ENCODE measurements at places on chromosomes 11 and 22. TPM values are rescaled to one million over a fixed set of nuclear protein-coding genes. Genes with fewer than 3 reads are reported as not detected.

ALX4 gene
- 0.07 TPM for total RNA-seq

GRCh38 chr22:26479792-26480610 lies 3.6 kb downstream of the HPS4 start:
- no peak for DNase-seq

DNA sequence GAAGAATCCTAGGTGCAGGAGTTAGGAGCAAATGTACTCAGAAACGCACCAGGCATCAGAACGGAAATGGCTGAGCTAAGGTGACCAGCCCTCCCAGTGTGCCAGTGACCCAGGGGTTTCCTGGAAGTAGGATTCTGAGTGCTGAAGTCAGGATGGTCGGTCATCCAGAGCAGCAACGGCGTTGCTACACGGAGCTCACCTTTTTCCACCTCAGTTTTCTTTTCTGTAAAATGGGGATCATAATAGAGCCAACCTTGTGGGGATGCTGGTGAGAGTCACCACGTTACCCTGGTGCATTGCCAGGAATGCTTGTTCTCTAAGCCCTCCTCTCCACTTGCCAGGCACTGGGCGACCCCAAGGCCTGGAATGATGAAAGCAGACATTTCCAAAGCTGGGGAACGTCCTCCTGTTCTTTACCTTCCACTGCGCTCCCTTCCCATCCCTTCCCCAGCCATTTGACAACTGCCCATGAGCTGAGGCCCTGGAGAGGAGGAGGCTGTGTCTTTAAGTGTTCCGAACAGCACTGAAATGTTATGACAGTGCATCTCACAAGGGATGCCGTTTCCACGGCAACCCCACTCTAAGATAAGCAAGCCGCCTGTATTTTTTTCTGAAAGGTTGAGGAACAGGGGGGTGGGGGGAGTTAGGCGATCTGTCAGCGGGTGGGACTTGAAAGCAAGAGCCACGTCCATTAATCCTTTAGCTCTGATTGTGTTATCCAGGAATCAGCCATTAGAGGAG lies 66.8 kb downstream of the TSPAN18 start:
- DNase-seq: peak; percentile 32

DNA sequence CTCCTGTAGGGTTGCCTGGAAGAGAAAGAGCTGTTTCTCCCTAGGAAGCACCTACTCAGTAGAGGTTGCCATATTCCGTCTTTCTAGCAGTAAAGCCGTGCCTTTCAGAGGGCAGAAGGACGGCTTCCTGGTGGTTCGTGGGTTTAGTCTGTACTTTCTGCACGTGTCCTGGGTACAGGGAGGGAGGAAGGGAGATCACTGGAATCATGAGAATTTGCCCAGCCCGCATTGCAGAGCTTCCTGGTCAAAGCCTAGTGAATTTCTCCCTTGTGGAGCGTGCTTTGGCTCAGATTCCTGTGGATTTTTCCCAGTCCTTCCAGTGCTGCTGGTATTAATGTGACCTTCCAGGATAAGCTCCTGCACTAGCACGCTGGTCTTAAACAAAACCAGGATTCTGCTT lies 44.9 kb downstream of the GRAMD1B start:
- DNase-seq: no peak

SCGB1D2 gene
- 10.9 TPM for total RNA-seq

GRCh38 chr22:27588268-27588667 lies 213.3 kb downstream of the MN1 start:
- DNase-seq: no peak

LRRN4CL gene
- 38.6 TPM for total RNA-seq

DNA sequence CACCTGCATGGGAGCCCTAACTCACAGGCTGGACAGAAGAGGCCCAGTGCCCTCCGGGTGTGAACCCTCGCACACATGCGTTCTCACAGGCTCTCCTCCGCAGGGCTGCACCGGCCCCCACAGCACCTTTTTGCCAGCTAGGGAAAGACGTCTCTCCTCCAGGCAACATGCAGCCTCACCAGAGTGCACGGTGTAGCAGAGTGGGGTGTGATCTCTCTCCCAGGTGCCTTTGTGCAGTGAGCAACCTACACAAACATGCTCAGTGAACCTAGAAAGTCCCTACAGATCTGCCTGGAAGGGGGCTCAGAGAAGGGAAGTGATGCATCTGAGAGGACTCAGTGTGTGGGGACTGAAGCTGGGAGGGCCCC lies 3.7 kb upstream of the CARNS1 start:
- DNase-seq: no peak

DNA sequence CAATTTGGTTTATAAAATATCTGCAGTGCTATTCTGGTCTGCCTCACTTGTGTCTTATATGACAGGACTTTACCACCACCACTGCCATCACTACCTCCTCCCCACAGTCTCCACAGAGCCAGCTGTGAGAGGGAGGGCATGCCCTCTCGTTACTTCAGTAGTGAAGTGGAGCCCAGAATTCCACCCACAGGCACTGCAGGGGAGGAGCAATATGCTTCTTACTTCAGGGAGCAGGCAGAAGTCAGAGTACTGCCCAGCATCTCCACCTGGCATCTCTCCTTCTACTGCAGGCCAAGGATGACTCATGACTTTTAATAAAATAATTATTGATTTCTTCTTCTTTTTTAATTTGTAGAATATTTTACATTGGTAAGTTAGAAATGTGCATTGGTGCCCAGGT lies 255.5 kb downstream of the DYNC2H1 start:
- DNase-seq: no peak

GRCh38 chr11:119376197-119376847 lies 5.2 kb downstream of the USP2 start:
- DNase-seq: no peak

OR5F1 gene
- not detected for total RNA-seq

TRIM29 gene
- 1.7 TPM for total RNA-seq

DNA sequence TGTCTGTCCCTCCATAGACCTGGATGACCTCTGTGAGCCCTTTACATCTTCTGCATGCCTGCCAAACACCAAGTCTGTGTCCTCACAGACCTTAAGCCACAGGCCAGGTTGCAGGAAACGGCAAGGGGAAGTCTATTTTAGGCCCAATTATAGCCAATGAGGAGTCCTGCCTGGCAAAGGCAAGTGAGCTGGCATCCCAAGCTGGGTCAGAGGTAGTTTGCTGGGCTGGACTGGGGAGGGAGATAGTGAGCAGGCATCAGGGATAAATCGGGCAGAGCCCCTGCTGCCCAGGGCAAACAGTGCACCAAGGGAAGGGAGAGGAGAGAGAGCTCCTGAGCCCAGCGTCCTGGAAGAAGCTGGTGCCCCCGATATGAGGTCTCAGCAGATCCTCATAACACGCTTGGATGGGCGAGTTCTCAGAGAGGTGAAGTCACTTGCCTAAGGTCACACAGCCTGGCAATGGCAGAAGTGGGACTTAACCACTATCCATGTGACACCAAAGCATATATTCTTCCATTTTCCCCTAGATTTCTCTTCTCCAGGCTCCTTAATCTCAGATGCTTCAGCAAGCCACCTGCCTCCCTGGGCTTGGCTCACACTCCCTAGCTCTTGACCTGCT lies 3.7 kb upstream of the RELT start:
- DNase-seq: no peak

DNA sequence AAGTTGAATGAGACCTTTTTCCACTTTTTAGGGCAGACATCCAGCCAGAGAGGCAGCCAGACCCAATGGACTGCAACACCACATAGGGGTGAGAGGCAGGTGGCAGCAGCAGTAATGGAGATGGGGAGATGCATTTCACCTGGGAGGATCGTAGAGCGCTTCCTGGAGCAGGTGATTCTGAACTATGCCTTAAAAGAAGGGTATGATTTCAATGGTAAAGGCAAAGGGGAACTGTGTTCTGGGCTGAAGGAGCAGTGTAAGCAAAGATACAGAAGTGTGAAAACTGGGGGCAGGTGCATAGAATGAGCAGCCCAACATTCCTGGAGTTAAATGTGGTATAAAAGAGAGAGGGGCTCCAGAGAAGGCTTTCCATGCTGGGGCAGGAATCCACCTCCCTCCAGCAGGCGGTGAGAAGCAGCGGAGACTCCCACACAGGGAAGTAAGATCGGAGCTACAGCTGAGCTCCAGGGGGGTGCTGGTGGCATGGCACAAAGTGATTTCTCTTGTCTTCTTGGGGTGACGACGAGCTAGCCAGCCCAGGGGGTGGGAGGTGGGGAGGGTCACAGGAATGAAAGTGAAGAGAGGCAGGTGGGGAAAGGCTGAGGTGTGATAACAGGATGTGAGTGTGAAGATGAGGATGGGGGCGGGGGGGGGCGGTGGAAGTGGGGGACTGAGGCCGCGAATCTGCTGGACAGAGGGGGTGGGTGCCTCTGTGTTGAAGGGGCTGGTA lies 4.3 kb upstream of the SERHL2 start:
- no peak for DNase-seq

GRCh38 chr11:130449996-130450769 lies 1.7 kb downstream of the ADAMTS15 start:
- peak; percentile 78 for DNase-seq

DNA sequence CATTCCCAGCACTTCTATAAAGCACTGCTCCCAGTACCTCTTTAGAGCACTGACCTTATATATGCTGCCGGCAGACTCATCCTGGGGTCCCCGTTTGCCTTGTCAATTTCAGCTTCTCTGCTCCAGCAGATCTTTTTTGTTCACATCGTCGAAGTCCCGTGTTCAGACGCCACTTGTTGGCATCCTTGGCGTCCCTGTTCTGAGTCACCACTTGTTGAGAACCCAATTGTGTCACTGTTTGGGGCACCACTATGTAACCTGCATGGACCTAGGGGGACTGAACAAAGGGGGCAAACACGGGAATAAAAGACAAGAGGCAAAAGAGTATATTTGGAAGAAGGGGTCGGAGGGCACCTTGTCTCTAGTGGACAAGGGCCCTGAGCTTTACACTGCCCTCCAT lies 25.5 kb downstream of the OR10A6 start:
- no peak for DNase-seq

DNA sequence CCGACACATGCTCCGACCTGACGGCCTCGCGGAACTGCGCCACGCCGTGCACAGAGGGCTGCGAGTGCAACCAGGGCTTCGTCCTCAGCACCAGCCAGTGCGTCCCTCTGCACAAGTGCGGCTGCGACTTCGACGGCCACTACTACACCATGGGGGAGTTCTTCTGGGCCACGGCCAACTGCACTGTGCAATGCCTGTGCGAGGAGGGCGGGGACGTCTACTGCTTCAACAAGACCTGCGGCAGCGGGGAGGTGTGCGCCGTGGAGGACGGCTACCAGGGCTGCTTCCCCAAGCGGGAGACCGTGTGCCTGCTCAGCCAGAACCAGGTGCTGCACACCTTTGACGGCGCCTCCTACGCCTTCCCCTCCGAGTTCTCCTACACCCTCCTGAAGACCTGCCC lies 26.8 kb downstream of the TECTA start:
- DNase-seq: no peak

CHRM1 gene
- total RNA-seq: not detected

- no peak for DNase-seq
Measured at GRCh38 chr11:2380396-2380795, 3.3 kb downstream of the CD81 start.

DNA sequence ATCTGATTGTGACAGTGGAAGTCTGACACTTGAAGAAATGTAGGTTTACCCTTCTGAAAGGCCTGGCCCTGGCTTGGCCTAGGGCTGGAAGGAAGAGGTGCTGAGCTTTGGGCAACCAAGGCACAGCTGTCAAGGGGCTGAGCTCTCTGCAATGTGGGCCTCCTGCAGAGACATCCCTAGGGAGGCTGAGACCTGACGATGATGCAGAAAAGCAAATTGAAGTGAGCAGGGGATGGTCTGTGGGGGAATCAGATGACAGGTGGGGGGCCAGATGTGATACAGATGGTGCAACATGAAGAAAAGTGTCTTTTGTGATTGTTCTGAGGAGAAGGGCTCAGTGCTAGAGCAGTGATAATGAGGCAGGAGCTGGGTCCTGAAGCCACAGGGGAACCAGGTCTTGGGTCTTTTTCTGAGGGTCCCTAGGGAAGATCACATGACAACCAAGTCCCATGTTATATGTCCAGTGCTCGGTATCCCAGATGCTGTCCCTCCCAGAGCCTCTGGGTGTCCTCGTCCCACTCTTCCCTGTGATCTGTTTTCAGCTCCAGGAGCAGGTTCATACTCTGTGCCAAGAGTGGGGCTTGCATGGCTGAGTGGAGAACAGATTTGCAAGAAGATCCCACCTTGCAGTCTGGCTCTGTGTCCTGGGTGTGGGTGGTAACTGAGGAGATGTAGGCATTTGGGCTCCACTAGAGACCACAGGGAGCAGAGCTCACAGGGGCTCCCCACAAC lies 79.9 kb upstream of the VPREB1 start:
- DNase-seq: no peak

DNA sequence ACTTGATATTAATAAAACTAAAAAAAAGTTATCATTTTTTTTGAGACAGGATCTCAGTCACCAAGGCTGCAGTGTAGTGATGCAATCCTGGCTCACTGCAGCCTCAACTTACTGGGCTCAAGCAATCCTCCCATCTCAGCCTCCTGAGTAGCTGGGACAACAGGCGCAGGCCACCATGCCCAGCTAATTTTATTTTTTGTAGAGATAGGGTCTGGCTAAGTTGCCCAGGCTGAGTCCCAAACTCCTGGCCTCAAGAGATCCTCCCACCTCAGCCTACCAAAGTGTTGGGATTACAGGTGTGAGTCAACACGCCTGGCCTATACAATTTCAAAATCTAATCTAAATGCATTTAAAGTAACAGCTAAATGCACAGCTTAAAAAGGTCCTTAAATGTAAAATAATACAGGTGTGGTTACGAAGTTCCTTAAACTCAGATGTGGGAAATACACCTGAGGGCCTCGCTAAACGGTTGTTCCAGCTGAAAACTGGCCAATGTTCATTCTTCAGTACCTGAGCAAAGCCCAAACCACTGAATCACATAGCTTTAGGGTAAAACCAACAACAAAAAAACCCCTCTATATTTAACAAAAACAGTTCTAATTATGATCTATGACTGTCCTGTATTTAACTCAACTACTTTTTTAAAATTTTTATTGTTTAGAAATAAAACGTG lies 11.8 kb downstream of the NAP1L4 start:
- no peak for DNase-seq

GRCh38 chr11:123100379-123101085 lies 38.6 kb upstream of the HSPA8 start:
- peak; percentile 73 for DNase-seq

MS4A14 gene
- 0.57 TPM for total RNA-seq

LIF gene
- total RNA-seq: 1.9 TPM

DNA sequence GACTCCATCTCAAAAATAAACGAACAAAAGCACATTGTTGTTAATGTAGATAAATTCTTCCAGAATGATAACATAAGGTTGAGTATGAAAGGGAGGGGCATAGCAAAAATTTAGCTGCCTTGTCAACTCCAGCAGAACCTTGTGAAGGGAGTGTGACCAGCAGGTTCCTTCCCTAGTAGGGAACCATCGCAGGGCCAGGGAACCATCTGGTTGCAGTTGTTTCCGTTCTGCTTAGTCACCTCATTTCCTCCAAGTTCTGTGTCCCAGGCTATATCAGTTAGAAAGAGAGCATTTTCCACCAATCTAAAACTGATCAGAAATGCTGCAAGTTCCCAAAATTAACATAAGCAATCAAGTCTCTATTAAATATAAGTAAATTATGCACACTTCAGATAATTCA lies 126.7 kb upstream of the BLID start:
- no peak for DNase-seq

VPS51 gene
- total RNA-seq: 209 TPM

DNA sequence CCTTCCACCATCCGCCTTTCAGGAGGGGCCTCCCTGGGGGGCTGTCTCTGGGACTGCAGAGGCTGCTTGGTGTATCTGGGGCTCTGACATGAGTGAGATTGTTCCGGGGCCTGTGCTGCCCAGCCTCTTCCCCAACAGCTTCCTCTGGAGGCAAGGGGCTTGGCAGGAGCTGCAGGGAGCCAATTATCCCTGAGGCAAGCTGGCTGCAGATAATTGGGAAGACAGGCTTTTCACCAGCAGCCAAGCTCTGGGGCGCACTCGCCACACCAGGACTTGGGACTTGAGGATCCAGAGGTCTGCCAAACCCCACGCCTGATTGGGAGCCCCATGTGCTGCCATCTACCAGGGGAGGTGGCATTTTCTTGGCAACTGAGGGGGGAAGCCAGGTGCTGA lies 15.6 kb upstream of the RTN4R start:
- DNase-seq: no peak

All from ovary (tissue), 10 donors.